Liver (tissue), 10 donors: ENCODE measurements at places on chromosomes 11 and 22. TPM values are rescaled to one million over a fixed set of nuclear protein-coding genes. Genes with fewer than 3 reads are reported as not detected.

The MAJIN gene
- polyA plus RNA-seq: 0.09 TPM

The OLFML1 gene
- polyA plus RNA-seq: 4.2 TPM

The SMARCB1 gene
- polyA plus RNA-seq: 22.5 TPM

The SCN2B gene
- 0.01 TPM for polyA plus RNA-seq

The VWA5A gene
- polyA plus RNA-seq: 3.4 TPM

The IGSF22 gene
- polyA plus RNA-seq: 0.12 TPM

The TNNT3 gene
- polyA plus RNA-seq: 0.06 TPM

The SHANK2 gene
- 9.0 TPM for polyA plus RNA-seq

The WNT7B gene
- not detected for polyA plus RNA-seq

The WBP2NL gene
- polyA plus RNA-seq: 0.18 TPM

The SOX6 gene
- polyA plus RNA-seq: 8.8 TPM

The C11orf91 gene
- polyA plus RNA-seq: not detected

The CEND1 gene
- polyA plus RNA-seq: not detected

The DDIAS gene
- polyA plus RNA-seq: 0.62 TPM

The TSPAN18 gene
- 3.6 TPM for polyA plus RNA-seq

The SYT13 gene
- 0.11 TPM for polyA plus RNA-seq

The UBE2L3 gene
- 23.6 TPM for polyA plus RNA-seq

The SLC22A12 gene
- polyA plus RNA-seq: 0.02 TPM

The MPPED2 gene
- polyA plus RNA-seq: 0.22 TPM

The CDC42EP1 gene
- polyA plus RNA-seq: 66.6 TPM

The FOXR1 gene
- not detected for polyA plus RNA-seq

The TYR gene
- not detected for polyA plus RNA-seq

The SYT7 gene
- polyA plus RNA-seq: 46.4 TPM

The MPZL2 gene
- 8.4 TPM for polyA plus RNA-seq

The NCAM1 gene
- polyA plus RNA-seq: 0.65 TPM

The ARHGEF12 gene
- 28.0 TPM for polyA plus RNA-seq

The RBFOX2 gene
- 18.5 TPM for polyA plus RNA-seq

The ZFPL1 gene
- polyA plus RNA-seq: 19.2 TPM

The CALCB gene
- 0.02 TPM for polyA plus RNA-seq

The INS gene
- polyA plus RNA-seq: 0.16 TPM

The PGR gene
- polyA plus RNA-seq: 0.16 TPM

The MRGPRX3 gene
- polyA plus RNA-seq: not detected

The UQCC3 gene
- 7.0 TPM for polyA plus RNA-seq

The RTN4R gene
- polyA plus RNA-seq: 10.4 TPM

The NXPE1 gene
- not detected for polyA plus RNA-seq

The EFCAB6 gene
- polyA plus RNA-seq: 0.64 TPM

The RASL10A gene
- polyA plus RNA-seq: 0.10 TPM

The RIBC2 gene
- polyA plus RNA-seq: 0.25 TPM

The PICK1 gene
- 10.3 TPM for polyA plus RNA-seq
